ENCODE measurements at places on chromosomes 1 and 21. TPM values are rescaled to one million over a fixed set of nuclear protein-coding genes. Genes with fewer than 3 reads are reported as not detected.
A peak's percentile ranks its signal among the peaks of the same experiment; 100 is the strongest.

DNA sequence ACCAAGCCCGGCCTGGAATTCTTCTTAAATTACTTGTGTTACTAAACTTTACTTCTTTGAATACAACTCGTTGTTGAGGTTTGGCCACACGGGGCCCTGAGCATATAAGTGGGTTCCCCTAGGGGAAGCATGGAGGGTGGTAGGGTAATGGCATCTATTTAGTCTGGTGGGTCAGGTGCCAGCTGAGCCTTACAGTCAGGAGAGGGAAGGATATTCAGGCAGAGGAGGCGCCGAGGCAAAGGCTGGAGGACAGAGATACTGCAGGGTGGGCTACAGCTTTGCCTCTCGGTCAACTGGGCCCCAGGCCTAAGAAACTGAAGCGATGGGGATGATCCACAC, 424 bp upstream of the NECAP2 start:
- no peak for DNase-seq

DNA sequence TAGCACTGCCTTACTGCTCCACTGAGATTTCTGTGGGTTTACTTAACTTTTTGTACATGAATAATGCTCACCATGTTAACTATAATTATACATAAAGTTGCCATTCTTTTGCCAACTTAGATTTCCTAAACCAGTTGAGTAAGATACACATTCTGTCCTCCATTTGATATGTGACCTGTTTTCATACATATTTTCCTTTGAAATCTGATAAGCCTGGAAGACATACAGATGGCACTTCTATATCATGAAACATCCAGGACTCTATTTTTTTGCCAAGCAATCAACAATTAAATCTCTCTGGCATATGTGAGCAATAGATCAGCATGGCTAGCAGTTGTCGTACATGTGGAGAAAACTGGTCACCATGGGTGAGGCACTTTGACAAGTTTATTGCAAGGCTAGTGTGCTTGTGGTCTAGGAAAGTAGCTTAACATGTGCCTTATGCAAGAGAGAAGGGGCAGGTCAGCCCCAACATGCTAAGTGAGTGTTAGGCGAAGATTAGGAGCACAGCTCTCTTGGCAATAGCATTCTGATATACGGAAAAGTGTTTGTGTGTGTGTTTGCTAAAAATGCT, 14.2 kb downstream of the PRRX1 start:
- DNase-seq: no peak

GRCh38 chr1:37267111-37267835, 207.1 kb upstream of the ZC3H12A start:
- DNase-seq: peak; percentile 14

DNA sequence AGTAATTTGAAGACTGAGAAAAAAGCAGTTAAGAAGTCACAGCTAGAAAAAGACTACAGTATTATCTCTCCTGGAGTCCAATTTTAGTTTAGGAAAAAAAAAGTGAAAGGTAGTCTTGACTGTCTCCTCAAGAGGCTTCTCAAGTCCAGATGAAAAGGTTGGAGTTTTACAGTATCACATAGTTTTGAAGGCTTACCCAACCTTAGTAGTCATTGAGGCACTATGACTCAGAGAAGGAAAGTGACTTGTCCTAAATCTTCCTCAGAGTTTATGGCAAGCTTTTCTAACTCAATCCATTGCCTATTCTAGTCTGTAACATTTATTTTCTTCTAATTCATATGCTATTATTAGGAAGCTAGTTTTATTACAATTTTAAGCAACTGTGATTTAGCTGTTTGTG, 174.9 kb downstream of the DPYD start:
- no peak for DNase-seq

GRCh38 chr1:110879758-110880606, 7.0 kb downstream of the CD53 start:
- no peak for DNase-seq

GRCh38 chr1:203342192-203342940, 8.6 kb downstream of the FMOD start:
- DNase-seq: peak; percentile 62

DNA sequence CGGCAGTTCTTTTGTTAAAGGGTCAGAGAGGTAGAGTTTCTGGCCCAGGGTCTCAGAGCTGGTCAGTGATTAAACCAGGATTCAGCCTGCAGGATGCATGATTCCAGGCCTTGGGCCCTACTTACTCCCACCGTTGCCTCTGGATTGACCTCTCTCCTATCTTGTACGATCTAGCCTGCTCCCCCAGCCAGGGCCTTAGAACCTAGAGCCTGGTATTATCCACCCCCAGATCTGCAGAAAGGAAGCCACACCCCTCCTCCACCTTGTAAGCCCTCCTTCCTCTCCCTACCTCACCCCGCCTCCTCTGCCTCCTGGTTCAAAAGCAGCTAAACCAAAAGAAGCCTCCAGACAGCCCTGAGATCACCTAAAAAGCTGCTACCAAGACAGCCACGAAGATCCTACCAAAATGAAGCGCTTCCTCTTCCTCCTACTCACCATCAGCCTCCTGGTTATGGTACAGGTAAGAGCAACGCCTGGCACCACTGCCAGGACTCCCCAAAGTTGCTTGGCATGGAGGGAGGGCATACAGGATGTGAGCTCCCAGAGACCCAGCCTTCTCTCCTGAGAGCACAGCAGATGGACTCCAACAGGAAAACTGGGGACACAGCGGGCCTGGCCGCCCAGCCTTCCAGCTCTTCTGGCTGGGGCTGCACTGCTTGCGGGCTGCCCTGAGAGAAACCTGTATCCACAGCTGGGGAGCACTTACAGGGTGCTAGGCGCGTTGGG, at the start of gene CD52:
TSS of gene CD52 (plus strand) at position 347 of the 726 bp plus-strand sequence. CDS start at position 407, 60 bp downstream.
- no peak for DNase-seq

- no peak for DNase-seq
Measured at GRCh38 chr1:39926820-39927219, 25.1 kb upstream of the MYCL start.

DNA sequence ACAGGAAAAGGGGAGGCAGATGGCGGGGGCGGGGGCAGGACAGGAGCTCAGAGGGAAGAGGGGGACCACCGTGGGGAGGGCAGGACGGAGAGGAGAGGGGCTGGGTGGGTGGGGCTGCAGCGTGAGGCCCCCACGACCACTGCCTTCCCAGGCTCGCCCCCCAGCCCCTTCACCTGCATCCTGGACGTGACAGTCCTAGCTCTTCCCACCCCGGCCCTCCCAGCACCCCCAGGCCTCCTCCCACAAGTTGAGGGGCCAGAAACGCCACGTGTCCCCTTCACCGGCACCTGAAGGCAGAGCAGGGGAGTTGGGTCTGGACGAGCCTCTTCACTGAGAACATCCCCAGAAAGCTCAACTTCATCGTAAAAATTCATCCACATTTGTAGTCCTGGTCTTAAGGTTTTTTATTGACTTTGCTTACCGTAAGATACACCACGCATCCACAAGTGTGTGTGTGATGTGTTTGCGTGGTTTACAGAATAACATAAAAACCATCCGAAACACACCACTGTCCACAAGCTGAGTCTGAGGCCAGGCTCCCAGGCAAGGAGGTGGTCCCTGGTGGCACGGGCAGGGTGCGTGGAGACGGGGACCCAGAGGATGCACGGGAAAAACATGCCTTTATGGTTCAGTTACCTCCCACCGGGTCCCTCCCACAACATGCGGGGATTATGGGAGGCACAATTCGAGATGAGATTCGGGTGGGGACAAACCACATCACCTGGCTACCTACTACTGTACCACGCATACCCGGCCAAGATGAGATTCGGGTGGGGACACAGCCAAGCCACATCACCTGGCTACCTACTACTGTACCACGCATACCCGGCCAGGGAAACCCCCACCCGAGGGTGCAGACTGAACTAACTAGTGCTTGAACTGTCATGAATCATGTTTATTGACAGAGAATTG, 13.9 kb upstream of the COL18A1 start:
- no peak for DNase-seq

- peak; percentile 48 for DNase-seq
Measured at GRCh38 chr1:172916116-172916515, 134.6 kb downstream of the TNFSF18 start.

GRCh38 chr21:28972398-28972797, 20.3 kb downstream of the LTN1 start:
- no peak for DNase-seq

DNA sequence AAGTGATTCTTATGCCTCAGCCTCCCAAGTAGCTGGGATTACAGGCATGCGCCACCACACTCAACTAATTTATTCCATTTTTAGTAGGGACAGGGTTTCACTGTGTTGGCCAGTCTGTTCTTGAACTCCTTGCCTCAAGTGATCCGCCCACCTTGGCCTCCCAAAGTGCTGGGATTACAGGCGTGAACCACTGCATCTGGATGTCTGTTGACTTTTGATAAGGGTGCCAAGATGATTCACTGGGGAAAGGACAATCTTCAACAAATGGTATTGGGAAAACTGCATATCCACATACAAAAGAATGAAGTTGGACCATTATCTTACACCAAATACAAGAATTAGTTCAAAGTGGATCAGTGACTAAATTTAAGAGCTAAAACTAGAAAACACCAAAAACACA, 19.8 kb downstream of the RO60 start:
- DNase-seq: no peak

- no peak for DNase-seq
Measured at GRCh38 chr1:174761335-174761734, 238.4 kb upstream of the CACYBP start.

GRCh38 chr1:201774224-201774982, 54.6 kb upstream of the IPO9 start:
- peak; percentile 87 for DNase-seq

- DNase-seq: no peak
Measured at GRCh38 chr1:16050328-16050727, 6.7 kb downstream of the CLCNKB start.

Gene MMP23B
- total RNA-seq: not detected

Gene ASCL5
- not detected for total RNA-seq

Gene DMRTA2
- total RNA-seq: 1.8 TPM
